ENCODE measurements at places on chromosomes 6 and 20.

- no peak for DNase-seq
Measured at GRCh38 chr6:155187994-155188706, 75.7 kb upstream of the CLDN20 start.

DNA sequence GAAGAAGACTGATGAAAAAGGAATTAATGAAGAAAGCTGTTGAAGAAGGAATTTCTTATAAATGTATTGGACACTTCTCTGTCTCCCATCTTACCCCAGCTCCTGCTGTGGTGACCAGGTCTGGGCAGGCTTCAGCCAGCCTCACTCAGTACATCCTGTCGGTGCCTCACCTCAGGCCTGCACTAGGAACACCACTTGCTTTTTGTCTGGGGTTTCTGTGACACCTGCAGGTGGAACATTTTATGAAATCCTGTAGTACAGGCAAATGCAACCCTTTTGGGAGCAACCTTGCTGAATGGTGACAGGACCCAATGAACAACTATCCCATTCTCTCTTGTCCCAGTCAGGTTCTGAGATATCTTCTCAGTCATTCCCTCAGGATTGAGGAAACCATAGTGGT is 129.7 kb downstream of the PRDM13 start:
- no peak for DNase-seq

DNA sequence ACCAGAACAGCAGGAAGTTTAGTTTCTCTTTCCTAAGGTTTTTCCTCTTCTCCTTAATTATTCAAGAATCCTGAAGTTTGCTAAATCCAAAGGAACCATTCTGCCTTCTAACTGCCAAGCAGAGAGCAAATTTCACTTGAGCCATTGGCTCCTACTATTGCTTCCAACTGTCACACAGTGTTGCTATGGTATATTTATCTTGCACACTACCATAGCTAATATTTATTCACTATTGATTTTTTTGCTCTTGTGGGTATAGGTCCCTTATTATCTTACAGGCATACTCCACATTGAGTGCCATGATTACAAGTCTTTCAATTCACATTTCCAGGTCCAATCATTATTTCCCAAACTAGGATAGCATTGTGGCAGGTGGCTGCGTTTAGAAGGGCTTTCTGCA is 266.7 kb upstream of the FLRT3 start:
- DNase-seq, result no peak

DNA sequence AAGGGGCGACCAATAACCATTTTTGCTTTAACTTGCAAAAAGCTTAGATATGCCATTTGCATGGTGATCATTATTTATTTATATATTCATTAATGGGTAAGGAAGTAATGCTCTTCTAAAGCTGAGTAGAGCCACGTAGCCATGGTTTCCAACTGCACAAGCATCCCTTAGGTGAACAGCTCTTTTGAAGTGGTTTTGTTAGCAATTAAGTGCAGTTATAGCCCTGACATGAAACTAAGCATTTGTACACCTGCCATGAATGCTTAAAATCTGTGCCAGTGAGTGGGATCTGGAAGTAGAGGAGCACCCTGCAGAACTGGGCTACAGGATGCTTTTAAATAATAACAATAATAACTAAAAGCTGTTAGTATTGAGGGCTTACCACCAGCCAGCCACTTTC is 19.1 kb downstream of the TRAF3IP2 start:
- no peak for DNase-seq

DNA sequence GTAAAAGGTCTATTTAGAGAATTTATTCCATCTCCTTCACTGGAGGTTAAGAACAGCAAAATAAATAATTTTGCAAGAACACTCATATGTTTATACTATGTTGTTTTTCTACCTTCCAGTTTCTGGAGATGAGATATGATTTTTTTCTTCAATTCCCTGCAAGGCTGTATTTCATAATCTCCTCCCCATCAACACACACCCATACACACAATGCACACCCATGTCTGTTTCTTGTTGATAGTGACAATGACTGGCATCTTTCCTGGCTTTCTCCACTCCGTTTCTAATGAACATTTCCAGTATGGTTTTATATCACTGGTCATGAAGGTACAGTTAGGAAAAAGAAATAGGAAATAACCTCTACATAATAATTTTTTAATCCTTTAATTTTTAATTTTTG is 202.1 kb downstream of the ARHGAP18 start:
- DNase-seq, result no peak

- no peak for DNase-seq
Measured at GRCh38 chr6:96211341-96211740, 195.6 kb downstream of the FUT9 start.
